ENCODE measurements at places on chromosomes 16 and 17. TPM values are rescaled to one million over a fixed set of nuclear protein-coding genes. Genes with fewer than 3 reads are reported as not detected.

The PLA2G10 gene
- 7.1 TPM for total RNA-seq

The PYY gene
- total RNA-seq: not detected

DNA sequence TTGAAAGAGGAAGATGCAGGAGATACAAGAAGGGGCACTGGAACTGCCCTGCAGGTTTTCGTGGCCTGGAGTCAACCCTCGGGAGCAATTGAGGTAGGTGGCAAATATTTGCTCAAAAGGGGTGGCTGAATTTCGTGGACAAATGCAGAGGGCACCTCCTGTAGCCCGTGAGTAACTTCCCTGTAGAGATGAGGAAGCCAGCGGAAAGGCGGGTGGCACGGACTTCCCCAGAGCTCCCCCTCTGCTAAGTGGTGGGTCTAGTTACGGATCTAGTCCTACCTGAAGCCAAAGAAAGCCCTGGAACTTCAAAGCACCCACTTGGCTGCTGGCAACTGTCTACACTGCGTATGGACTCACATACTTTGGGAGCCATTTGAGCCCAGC is 1.0 kb upstream of the ATP2C2 start:
- no peaks in the 10 kb centered on the region for H3K36me3 ChIP-seq
- DNase-seq: peak; percentile 60

- H3K27ac ChIP-seq: no peak overlapping the region
- no peaks in the 10 kb centered on the region for H3K4me1 ChIP-seq
- H3K36me3 ChIP-seq: no peaks in the 10 kb centered on the region
- H3K4me3 ChIP-seq: no peak overlapping the region
These were observed 335.7 kb downstream of the GRIN2A start for GRCh38 chr16:9846362-9847099.

GRCh38 chr17:73390851-73391250 is 79.0 kb upstream of the CDC42EP4 start:
- no peak overlapping the region for H3K27ac ChIP-seq
- H3K27me3 ChIP-seq: no peaks in the 10 kb centered on the region
- DNase-seq: no peak
- no peaks in the 10 kb centered on the region for H3K4me1 ChIP-seq
- no peak overlapping the region for H3K4me3 ChIP-seq

DNA sequence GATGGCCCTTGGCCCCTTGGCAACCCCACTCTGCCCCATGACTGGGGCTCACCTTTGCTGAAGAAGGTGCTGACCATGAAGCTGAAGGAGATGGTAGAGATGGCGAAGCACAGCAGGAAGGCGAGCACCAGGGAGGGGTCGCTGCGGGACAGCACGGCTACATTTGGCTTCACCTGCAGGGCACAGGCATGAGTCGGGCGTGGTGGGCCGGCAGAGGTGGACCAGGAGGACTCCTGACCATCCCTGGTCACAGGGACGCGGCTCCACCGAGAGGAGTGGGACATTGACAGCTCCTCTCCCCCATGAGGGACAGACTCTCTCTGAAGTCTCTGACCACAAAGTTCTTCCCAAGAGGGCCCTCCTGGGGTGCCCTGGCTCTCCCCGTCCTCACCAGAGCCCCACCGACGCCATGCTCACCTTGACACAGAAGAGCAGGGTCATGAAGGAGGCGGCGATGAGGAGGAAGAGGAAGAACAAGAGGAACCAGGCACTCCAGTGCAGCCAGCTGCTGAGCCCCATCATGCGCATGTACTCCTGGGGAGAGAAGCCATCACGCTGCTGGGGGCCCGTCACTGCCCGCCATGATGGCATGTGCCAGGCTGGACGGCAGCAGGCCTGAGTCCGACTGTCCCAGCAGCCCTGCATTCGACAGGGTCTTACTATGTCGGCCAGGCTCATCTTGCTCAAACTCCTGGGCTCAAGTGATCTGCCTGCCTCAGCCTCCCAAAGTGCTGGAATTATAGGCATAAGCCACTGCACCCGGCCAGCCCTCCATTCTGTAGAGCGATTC is 23.1 kb downstream of the ABCA3 start:
- H3K27me3 ChIP-seq: no peaks in the 10 kb centered on the region
- H3K36me3 ChIP-seq: peaks cover 56% of the 10 kb centered on the region
- H3K4me3 ChIP-seq: no peak overlapping the region
- DNase-seq: no peak
- no peak overlapping the region for H3K27ac ChIP-seq

GRCh38 chr16:85042606-85043005 is 15.0 kb downstream of the KIAA0513 start:
- no peak overlapping the region for H3K27ac ChIP-seq
- H3K36me3 ChIP-seq: no peaks in the 10 kb centered on the region
- H3K27me3 ChIP-seq: no peaks in the 10 kb centered on the region
